ENCODE measurements at places on chromosomes 3 and 15.

DNA sequence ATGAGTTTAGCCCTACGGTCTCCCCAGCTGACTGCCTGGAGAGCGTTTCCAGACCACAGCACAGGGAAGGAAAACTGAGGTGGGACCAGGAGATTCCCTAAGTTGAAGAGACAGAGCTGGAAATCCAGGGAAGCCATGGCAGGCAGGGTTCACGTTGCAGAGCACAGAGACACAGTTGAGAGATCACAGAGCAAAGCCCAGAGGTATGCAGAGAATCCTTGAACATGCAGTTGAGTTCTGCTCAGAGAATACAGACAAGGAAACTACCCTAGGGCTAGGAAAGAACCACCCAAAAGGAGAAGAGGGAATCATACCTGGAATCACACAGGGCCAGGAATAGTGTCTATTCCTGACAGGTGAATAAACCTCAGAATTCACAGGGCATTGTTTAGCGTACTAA, 14.3 kb downstream of the SLC28A1 start:
- no peak for DNase-seq

DNA sequence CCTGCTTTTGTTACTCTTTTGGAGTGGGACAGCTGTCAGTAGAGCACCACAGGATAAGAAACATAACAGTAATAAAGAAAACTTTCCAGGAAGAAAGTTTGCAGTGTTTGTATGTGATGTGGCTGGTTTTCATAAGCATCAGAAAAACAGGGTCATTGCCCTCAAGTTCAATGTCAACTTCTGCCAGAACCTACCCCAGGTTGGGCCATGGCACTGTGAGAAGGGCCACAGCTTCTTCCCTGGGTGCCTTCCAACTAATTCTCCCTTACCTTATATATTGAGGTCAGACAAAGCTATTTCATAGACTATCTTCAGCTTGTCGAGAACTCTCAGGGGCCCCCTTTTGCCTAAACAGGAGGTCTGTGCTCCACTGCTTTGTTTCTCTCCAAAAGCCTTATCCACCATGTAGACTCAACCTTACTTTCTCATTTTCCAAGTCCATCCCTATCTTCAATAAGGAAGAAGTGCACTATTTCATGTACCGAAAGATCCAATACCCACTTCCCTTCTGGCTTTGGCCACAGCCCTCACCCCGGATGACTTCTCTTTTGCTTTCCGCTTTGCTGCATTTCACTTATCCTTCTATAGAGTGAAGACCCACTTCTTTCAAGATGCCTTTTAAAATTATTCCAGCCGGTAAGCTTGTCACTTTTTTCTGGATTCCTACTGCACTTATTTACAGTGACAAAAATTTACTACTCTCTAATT, 38.2 kb upstream of the PLCL2 start:
- no peak for DNase-seq

DNA sequence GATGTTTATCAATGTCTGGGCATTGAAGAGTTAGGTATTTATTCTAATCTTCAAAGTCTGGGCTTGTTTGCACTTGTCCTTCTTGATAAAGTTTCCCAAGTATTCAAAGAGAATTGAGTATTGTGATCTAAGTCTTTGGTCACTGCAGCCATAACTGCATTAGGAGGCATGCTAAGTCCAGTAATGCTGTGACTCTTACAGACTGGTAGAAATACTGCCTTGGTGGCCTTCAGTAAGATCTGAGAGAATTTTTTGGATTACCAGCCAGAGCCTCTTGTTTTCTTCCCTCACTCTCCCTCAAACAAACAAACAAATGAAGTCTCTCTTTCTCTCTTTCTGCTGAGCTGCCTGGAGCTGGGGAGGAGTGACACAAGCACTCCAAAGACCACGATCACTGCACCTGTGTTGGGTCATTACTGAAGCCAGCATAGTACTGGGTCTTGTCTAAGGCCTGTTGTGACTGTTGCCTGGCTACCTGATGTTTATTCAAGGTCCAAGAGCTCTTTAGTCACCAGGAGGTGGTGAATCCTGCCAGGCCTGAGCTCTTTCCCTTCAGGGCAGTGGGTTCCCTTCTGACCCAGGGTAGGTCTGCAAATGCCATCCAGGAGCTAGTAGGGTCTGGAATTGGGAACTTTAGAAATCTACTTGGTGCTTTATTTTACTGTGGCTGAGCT, 14.8 kb upstream of the RBP2 start:
- DNase-seq, result peak; percentile 30

DNA sequence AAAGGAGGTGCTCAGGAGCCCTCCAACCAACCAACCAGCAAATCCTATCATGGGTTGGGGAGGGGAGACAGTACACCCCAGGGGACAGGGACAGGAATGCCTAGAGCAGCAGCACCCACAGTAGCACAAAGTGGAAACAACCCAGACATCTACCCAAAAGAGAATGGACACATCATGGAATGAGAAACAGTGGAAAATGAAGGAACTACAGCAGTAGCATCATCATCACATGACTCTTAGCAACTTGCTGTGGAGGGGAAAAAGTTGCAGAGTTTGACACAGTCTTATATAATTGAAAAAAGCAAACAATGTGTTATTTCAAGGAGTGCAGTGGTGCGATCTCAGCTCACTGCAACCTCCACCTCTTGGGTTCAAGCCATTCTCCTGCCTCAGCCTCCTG, 11.0 kb downstream of the C3orf22 start:
- no peak for DNase-seq

DNA sequence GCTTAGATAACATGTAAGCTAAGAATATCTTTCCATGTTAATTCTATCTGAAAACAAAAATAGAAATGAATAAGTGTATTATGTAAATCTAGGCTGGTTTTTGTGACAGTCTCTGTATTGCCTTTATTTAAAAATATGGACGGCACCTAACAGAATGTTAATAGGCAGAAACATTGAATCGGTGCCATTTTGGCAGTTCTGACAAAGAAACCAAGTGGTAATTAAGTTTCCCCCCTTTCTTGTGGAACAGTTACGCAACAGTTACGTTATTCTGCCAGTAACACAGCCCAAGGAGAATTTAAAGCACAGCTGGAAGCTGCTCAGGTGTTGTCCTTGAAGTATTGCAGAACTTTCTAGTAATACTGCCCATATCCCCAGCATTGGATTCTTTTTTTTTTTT, 21.5 kb downstream of the LARS2 start:
- DNase-seq, result no peak

DNA sequence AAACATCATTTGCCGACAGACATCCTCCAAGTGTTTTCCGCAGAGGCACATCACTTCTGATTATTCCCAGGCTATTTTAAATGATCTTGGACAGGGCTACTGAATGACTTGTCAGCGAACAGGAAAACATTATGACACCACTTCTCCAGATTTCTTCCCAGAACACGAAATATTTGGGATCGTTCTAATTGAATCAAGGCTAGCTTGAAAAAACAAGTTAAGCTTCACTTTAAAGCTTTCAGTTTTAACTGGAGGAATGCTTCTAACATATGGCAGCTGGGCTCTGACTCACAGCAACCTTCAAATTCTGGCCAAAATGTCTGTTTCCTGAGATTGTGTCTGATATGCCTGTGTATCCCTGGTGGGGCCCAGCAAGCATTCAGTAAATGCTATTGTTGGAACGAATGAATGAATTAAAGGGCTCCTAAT, 127.0 kb upstream of the ICE2 start:
- no peak for DNase-seq

DNA sequence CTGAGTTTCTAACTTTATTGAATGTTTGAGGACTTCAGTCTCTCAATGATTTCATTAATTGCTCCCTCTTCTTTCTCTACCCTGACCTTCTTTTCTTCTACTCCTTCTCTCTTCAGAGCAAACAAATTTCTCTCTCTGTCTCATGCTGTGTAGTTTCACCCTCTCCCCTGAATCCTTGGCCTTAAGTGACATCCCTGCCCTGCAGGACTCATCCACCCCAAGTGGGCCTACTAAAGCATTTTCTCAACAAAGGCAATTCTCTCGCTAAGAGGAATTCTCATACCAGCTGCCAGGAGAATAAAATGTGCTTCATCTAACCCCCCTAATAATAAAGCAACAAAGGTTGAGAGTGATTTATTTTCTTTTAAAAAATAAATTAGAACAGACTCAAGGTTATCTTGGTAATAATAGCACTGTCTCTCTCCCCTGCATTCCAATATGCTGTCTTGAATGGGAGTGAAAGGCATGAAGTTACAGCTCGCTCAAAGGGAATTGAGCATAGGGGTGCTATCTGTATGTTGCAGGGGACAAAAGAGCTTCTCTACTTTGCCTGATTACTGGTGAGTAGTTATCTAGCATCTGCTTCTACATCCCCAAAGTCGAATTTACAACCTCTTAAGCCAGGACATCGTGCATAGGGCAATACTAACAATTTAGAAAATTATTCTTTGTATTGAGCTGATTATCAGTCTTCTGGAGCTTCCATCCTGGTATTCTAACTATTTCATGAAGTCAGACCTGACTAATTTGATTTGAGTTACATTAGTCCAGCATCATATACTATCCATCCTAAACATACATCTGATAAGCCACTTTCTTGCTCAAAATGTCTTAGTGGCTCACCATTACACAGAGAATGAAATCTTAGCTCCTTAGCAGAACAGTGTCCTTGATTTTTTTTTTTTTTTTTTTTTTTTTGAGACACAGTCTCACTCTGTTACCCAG, 76.9 kb upstream of the DNAJC19 start:
- DNase-seq, result no peak

DNA sequence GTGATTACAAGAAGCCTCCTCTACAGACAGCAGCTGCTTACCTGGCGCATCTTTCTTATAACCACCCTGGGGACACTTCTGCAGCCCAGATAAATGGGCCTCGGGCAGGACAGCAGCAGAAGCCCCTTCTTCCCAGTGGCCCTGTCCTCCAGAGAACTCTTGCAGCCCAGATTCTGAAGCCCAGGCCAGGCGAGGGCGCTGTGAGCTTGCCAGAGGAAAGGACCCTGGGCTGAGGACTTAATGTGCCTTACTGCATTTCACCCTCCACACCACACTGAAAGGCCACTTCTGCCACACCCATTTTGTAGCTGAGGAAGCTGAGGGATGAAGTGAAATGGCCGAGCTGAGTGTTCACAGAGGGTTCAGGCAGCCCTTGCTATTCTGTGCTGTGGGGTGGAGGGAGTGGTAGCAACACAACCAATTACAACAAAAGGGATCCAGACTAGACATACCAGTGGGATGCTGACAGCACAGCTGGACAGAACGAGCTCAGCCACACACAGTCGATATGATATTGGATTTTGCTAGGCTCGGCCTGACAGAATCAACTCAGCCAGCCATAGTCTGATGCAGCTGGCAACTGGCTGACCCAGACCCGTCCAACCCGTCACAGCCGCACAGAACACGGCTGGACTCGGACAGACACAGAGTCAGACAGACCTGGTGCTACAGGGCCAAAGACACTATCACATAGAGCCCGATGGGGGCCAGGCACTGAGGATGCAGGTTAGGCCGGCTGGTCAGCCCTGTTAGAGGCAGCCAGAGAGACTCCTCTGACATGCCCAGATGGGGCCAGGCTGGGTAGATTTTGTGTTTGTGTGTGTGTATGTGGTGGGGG, 7.3 kb downstream of the ACOX2 start:
- peak; percentile 49 for DNase-seq

- DNase-seq, result no peak
Observed at GRCh38 chr15:45363334-45363733, 15.0 kb downstream of the GATM start.

DNA sequence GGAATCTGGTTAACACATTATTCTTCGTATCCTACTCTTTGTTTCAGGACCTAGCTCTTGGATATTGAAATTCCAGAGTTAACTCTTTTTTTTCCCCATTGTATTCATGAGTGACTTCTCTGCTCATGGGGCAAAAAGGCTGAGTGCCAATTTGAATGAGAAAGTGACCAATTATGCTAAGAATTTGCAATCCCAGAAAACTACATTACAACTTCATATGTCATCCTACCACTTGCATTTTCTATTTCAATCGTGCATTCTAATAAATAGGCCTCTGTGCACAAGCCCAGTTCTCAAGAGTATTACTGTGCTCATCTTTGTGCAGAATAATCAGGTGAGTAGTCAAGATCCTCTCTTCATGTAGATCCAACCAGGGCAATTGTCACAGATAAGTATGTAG, 537.8 kb downstream of the OTOL1 start:
- DNase-seq, result no peak

DNA sequence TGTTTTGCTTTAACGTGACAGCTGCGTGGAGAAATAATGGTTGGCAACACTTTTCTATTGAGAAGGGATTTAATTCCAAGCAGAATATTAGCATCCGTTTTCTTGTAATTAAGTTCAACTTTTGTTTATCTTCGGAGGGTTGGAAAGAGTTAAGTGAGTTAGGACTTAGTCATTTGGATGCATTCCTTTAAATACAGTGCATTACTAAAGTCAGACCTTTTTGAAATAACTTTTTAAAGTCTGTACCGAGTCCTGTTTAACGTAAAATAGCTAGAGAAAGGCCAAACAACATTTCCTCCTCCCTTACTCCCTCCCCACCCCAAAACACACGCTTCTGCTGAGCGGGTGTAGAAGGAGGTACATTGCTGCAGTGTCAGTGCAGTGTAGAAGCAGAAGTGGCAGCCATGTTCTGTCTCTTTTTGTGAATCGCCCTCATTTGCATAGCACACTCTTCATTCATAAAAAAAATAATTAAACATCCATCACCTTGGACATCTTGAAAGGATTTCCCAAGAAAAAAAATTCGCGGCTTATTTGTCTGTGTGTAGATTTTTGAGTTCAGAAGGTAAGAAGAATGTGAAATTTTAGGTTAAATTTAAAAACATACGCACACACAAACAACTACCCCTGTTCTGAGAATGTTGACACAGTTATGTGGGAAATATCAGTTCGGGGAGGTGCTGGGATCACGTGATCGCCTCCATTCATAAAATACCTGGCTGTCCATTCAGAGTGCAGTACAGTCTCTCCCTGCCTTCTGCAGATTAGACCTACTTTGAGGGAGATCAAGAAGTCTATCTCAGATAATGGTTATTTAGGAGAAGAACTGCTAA, 1.6 kb downstream of the SPRED1 start:
- DNase-seq, result no peak

DNA sequence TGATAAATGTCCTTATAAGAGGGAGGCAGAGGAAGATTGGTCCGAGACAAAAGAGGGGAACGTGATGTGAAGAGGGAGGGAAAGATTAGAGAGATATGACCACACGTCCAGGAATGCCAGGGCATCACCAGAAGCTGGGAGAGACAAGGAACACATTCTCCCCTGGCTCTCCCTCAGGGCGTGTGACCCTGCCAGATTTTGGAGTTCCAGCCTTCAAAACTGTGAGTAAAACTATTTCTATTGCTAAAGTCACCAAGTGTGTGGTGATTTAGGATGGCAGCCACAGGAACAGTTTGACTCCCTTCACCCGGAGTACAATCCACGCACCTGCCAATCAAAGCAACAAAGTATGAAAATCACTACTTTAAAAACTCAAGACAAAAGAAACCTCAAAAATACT, 32.1 kb upstream of the TJP1 start:
- no peak for DNase-seq

GRCh38 chr3:141840737-141841544, 35.5 kb upstream of the ATP1B3 start:
- DNase-seq, result no peak

DNA sequence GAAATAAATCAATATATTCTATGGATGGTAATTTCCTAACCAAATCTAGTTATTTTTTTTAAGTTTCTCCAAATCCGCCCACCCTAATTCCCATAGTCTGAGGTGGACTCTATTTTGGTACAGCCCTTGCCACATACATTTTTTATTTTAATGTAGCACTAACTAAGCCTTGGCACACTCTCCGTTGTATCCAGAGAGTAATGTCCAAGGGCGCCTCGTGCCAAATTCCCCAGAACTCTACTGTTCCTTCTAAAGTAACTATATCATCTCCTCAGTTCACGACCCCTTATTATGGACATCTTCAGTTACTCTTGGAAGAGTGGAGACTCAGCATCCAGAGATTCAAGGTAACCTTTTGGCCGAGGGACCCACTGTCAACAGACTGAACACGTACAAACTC, 1.3 kb downstream of the VGLL3 start:
- DNase-seq, result no peak

Data from H1 (cell line).